ENCODE measurements at places on chromosomes 7 and 10. TPM values are rescaled to one million over a fixed set of nuclear protein-coding genes. Genes with fewer than 3 reads are reported as not detected.

Gene POM121C
- 30.9 TPM for total RNA-seq

Gene AKR1C4
- not detected for total RNA-seq

DNA sequence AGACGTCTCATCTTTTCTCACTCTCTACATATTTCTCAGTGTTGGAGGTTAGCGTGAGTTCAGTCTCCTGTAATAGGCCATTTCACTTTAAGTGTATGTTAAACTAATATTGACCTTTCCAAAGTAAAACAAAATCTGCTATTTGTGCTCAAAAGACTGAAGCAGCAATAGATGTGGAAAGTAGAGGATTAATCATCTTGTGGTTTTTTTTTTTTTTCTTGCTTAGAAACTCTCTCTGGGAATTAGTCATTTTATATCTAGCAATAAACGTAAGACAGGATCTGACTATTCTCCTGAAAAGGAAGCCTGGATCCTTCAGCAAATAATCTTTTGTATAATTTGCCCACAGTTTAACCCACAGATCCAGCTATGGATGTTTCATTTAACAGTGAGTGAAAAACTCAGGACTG is 81.7 kb downstream of the NRP1 start:
- DNase-seq = no peak

Gene ZNF655
- total RNA-seq = 30.3 TPM

Gene SPAM1
- not detected for total RNA-seq

DNA sequence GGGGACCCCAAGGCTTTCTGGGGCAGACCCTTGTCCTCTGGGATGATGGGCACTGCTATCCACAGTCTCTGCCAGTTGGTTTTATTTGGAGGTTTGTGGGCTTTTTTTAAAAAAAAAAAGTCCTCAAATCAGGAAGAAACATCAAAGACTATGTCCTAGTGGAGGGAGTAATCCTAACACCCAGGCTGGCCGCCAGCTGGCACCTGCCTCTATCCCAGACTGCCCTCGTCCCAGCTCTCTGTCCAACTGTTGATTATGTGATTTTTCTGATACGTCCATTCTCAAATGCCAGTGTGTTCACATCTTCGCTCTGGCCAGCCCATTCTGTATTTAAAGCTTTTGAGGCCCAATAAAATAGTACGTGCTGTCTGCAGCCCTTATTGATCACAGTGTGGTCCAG is 61.0 kb upstream of the LRRC4 start:
- DNase-seq = no peak

DNA sequence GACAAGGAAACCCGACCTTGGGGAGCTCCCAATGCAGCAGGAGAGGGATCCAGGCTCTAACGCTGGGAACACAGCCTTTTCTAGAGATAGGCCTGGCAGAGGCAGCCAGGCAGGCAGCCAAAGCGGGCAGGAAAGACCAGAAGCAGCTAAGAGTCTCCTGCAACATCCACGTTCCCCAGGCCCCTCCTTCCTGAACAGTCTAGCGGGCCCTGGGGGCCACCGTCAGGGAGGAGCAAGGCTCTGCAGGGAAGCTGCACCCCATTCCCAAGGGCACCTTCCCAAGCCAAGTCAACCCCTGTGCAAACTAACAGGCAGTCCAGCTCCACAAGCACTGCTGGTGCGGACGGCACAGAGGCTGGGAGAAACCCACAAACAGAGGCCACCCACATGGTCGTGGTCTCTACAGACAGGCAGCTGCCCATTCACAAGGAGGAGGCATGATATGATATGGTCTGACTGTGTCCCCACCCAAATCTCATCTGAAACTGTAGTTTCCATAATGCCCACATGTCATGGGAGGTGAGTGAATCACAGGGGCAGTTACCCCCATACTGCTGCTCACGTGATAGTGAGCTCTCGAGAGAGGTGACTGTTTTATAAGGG is 115.7 kb downstream of the MAD1L1 start:
- DNase-seq = peak; percentile 75

Gene CNTNAP2
- 0.12 TPM for total RNA-seq

Gene IGF2BP3
- total RNA-seq = 0.20 TPM

DNA sequence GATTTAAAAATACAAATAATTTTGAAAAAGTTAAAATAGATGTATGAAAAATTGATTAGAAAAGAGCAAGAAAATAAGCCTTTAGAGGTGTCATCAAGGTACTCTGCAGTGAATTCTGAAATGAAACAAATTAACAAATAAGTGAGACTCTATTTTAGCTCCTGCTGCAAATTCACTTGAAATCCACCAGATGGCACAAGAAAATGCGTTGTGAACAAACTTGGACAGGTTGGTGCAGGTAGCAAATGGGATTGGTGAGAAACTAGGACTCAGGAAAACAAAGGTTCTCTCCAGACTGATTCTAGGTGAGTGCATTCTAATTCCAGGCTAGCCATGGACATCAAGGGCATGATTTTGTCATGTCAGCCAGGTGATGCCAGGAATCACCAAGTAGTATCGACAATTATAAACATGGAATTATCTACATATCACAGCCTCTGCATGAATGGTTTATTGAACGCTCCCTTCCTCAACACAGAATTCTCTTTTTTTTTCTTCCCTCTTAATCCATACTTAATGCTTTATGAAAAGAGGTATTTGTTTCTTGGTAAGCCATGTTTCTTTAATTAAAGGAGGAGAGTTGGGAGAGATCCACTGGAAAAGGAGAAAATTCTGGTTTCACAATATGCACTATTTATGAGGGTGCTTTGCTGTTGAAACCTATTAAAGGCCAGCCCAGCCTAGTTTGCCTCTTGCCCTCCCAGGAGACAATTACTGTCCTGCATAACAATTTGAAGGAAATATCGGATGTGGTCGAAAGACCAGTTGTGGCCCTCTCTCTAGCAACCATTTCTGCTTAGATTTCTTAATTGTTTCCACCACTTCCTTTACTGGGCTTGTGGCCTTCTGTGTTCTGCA is 118.1 kb downstream of the ZNF365 start:
- no peak for DNase-seq

DNA sequence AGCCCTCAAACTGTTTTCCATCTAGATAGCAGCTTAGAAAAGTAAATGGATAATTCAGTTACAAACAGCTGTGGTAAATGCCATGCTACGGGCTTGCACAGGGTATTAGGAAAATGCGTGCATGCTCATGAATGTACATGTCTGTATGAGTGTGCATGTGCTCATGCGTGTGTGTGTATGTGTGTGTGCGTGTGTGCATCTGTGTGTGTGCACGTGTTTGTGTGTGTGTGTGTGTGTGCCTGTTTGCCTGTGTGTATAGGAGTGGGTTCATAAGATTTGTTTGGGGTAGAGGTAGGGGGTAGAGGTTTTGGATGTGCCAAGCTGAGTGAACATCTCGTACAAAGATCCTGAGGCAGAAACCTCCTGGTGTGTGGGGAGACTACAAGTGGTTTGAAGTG is 52.9 kb downstream of the AOAH start:
- no peak for DNase-seq

DNA sequence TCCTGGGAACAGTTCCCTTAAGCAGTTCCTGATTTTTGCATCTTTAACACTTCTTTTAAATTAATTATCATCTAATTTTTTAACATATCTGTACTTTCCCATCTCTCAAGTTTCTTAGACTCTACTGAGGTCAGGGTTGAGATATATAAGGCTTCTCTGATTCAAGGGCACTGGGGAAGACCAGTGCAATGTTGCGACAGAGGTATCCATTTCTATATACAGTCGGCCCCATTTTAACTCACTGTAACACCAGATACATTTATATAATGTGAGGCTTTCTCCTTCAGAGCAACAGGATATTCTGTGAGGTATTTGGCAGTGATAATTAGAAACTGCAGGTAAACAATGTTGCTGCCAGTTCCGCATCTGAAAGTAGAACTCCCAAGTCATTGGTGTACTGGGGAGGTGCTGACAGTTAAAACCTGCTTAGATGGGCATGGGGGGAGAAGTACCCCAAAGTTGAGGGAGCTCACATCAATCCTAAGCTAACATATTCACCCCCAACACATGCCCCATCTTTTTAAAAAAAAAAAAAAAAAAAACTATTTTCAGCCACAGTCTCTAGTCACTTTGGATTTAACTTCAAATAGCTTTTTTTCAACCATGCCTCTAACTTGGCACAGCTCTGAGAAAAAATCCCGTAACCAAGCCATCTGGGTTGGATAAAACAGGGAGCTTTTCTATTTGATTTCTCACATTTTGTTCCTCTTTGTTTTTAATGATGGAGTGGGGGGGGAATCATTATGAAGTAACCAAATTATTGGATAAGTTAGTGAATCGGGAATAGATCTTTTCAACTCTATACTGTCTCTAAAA is 62.9 kb downstream of the REEP3 start:
- DNase-seq = no peak

All from heart right ventricle (tissue), 16 donors.